Activated CD8-positive, alpha-beta memory T cell treated with anti-CD3 and anti-CD28 coated beads for 36 hours (primary cell): ENCODE measurements at places on chromosomes 1 and 21. TPM values are rescaled to one million over a fixed set of nuclear protein-coding genes. Genes with fewer than 3 reads are reported as not detected.

OLFML2B gene
- total RNA-seq: not detected

IL20 gene
- total RNA-seq: not detected

TRIM17 gene
- total RNA-seq: 2.6 TPM

CAPZB gene
- 298 TPM for total RNA-seq

F5 gene
- total RNA-seq: 90.5 TPM

NCMAP gene
- total RNA-seq: not detected

CELA3A gene
- total RNA-seq: not detected

CNST gene
- total RNA-seq: 26.5 TPM

TP53BP2 gene
- total RNA-seq: 37.8 TPM

CXADR gene
- 0.88 TPM for total RNA-seq

PROK1 gene
- not detected for total RNA-seq

NENF gene
- total RNA-seq: 42.1 TPM

PTPN22 gene
- total RNA-seq: 71.6 TPM

HPCA gene
- total RNA-seq: not detected

SPRR2E gene
- not detected for total RNA-seq

RPTN gene
- total RNA-seq: not detected

VAV3 gene
- 5.2 TPM for total RNA-seq

HSPA6 gene
- 0.95 TPM for total RNA-seq

UTS2 gene
- total RNA-seq: not detected

CRNN gene
- not detected for total RNA-seq

C1orf210 gene
- total RNA-seq: not detected

ERICH3 gene
- not detected for total RNA-seq

PADI2 gene
- not detected for total RNA-seq

EFNA4 gene
- total RNA-seq: 4.6 TPM

HORMAD1 gene
- total RNA-seq: not detected

AADACL3 gene
- total RNA-seq: not detected

GPR25 gene
- total RNA-seq: not detected

KIAA1614 gene
- 0.11 TPM for total RNA-seq

ILDR2 gene
- total RNA-seq: 5.9 TPM

C4BPA gene
- not detected for total RNA-seq

TMEM200B gene
- 0.97 TPM for total RNA-seq

NOTCH2 gene
- 53.5 TPM for total RNA-seq

TOMM40L gene
- 23.7 TPM for total RNA-seq

RCSD1 gene
- 44.1 TPM for total RNA-seq

NHLH2 gene
- total RNA-seq: not detected

SLC5A9 gene
- not detected for total RNA-seq

OR2L3 gene
- not detected for total RNA-seq
